Caco-2 (cell line): ENCODE measurements at places on chromosomes 5 and 9. TPM values are rescaled to one million over a fixed set of nuclear protein-coding genes. Genes with fewer than 3 reads are reported as not detected.

GRCh38 chr5:167355346-167355745 lies 936.1 kb upstream of the WWC1 start:
- no peaks in the 10 kb centered on the region for H3K36me3 ChIP-seq
- no peak for DNase-seq
- no peaks in the 10 kb centered on the region for H3K27me3 ChIP-seq
- H3K4me1 ChIP-seq = no peaks in the 10 kb centered on the region

DNA sequence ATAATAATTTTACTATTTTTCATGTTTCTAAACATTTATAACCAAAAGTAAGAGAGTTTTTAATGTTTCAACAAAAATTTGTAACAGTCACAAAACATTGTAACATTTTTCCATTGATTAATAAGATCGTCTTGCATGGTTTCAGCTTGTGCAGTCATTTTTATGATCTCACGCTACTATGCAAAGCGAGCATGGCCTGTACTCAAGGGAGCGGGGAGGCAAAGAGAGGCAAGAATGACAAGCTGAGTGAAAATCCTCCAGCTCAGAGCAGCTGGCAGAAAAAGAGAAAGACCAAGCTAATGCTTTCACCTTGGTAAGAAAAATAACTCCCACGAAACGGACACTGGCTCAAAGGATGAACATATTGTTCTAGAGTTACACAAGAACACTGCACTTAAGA lies 90.0 kb upstream of the SV2C start:
- no peaks in the 10 kb centered on the region for H3K27me3 ChIP-seq
- no peak overlapping the region for H3K4me3 ChIP-seq
- H3K4me1 ChIP-seq = no peaks in the 10 kb centered on the region
- H3K36me3 ChIP-seq = no peaks in the 10 kb centered on the region

The DBH gene
- not detected in 2 replicates for total RNA-seq

- H3K4me3 ChIP-seq = no peak overlapping the region
- no peak overlapping the region for H3K27ac ChIP-seq
- no peaks in the 10 kb centered on the region for H3K27me3 ChIP-seq
- no peaks in the 10 kb centered on the region for H3K4me1 ChIP-seq
- no peaks in the 10 kb centered on the region for H3K36me3 ChIP-seq
- no peak for DNase-seq
Observed at GRCh38 chr9:76626141-76626540, 138.1 kb upstream of the PCA3 start.

GRCh38 chr9:134914501-134914834 lies 3.2 kb downstream of the FCN1 start:
- H3K4me1 ChIP-seq = no peaks in the 10 kb centered on the region
- no peak for DNase-seq
- H3K36me3 ChIP-seq = no peaks in the 10 kb centered on the region
- no peak overlapping the region for H3K27ac ChIP-seq
- H3K27me3 ChIP-seq = no peaks in the 10 kb centered on the region

The BHMT gene
- total RNA-seq = not detected in 2 replicates

- H3K4me1 ChIP-seq = no peaks in the 10 kb centered on the region
- no peaks in the 10 kb centered on the region for H3K27me3 ChIP-seq
- no peak overlapping the region for H3K4me3 ChIP-seq
- H3K36me3 ChIP-seq = no peaks in the 10 kb centered on the region
- DNase-seq = no peak
Observed at GRCh38 chr5:134034326-134034725, 29.6 kb upstream of the VDAC1 start.

DNA sequence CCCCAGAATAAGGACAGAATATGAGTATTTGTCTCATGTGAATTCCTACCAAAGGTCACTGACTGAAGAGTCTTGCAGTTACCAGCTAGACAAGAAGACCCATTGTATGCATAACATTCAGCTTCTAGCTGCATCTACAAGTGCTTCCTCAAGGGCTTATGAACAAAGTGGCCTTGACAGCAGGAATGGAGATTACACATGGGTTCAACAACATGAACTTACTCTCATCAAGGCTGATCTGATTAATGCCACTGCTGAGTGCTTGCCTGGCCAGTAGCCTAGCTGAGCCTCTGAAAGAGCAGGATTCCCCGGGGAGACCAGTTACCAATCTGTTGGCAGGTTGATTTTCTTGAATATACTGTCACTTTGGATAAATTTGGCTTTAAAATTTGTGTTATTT lies 76.7 kb upstream of the CHD1 start:
- peaks cover 3% of the 10 kb centered on the region; the same call in 1 of the 2 replicates for H3K4me1 ChIP-seq
- DNase-seq = no peak
- H3K27me3 ChIP-seq = no peaks in the 10 kb centered on the region

The IL5 gene
- total RNA-seq = not detected in 2 replicates

The WNK2 gene
- 21.7 and 23.4 TPM in 2 replicates for total RNA-seq
